RPMI7951 (cell line): ENCODE measurements at places on chromosomes 6 and 20.

DNA sequence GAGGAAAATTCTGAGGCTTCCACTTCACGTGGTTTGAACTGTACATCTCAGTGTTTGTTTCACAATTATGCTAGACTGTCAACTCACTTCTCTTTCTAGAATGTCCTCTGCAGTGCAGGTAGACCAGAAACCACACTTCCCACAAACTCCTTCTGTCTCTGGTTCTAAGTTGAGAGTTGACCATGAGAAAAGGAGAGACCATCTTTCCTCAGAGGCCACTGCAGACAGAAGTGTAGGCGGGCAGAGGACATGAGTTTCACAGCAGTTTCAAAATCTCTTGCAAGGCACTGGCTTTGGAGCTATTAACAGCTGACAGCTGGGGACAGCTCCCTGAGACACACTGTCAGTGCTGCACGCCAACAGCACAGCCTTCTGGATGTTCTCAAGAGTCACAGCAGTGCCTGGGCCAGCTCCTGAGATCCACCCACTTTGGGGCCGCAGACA is 55.4 kb upstream of the MOXD1 start:
- DNase-seq, result peak; percentile 25

DNA sequence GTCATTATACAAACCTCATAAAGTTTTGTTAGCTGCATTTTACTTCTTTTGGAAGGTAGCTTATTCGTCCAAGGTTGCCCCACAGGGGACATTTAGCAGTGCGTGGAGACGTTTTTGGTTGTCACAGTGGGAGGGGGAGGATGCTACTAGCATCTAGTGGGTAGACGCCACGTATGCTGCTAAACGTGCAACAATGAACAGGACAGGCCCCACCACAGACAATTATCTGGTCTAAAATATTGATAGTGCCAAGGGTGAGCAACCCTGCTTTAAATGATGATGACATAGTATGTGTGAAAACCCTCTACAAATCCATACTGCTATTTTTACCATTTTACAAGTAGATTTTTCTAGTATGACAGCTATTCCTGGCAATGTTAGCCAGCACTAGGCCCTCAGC is 13.9 kb upstream of the GCNT2 start:
- DNase-seq, result no peak

DNA sequence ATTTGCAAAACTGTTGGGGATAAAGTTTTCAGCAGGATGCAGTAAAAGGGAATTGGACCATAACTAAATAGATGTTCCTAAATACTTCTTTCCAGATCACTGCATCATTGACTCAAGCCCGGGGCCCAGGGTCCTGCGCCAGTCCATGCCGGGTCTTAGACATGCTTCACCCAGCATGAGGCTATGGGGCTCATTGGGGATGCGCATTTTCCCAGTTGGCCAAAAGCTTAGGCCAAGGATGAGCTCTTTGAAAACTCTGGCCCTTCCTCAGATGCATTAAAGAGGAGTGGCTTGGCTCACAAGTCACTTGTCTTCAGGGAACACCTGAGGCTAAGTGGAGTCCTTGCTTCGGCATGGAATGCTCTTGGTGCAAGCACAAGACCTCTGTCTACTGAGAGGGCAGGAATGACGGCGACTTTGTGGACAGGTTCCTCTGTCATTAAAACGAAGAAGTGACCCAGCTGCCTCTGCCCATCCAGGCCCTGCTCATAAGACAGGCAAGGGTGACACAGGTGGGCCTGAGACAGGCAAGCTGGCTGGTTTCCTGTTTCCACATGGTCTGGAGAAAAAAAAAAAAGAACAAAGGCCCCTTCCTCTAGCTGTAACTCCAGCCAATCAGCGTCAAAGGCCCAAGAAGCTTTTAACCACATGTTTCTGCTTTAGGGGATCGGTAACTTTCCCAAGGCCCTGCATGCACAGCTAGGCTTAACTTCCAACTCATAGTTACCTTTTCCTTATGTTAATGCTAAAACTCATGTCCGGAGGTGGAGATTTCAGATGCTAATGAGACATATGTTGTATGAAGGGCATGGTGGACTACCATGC is 81.4 kb upstream of the CDH4 start:
- no peak for DNase-seq

DNA sequence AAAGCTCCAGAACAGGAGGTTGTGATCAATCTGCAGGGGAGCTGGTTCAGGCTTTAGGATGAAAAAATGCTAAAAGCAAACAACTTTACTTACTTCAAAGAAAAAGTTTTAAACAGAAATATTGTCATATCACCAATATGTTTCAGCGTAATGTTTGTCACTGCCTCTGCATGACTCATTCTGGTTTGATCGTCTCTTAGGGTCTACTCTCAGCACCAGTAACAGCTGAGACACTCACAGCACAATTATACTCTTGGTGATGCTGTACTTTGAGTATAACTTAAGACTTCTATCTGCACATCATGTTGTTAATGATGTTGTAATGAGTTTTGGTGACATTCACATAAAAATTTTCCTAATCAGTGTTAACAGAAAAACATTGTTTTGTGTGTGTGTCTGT is 665.4 kb downstream of the EPM2A start:
- peak; percentile 29 for DNase-seq

- no peak for DNase-seq
Observed at GRCh38 chr6:5840734-5841390, 165.9 kb downstream of the NRN1 start.

- DNase-seq, result no peak
Observed at GRCh38 chr6:10687582-10687981, 6.8 kb downstream of the C6orf52 start.

DNA sequence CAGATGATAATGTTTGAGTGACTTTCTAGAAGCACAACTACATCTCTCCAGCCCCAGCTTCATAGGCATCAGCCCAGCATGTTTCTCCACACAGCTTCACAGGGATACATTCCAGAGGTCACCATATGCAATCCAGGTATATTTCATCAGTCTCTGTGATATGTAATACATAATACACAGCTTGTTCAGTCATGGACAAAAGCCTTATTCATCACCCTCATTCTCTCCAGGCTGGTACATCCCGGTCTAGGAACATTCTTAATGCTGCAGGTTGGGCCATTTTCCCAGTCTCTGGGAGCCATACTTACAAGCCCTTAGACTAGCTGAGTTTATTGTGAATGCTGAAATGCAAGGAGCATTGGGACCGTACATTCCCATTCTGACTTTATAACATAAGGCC is 169.4 kb downstream of the TMEM200A start:
- DNase-seq, result no peak

DNA sequence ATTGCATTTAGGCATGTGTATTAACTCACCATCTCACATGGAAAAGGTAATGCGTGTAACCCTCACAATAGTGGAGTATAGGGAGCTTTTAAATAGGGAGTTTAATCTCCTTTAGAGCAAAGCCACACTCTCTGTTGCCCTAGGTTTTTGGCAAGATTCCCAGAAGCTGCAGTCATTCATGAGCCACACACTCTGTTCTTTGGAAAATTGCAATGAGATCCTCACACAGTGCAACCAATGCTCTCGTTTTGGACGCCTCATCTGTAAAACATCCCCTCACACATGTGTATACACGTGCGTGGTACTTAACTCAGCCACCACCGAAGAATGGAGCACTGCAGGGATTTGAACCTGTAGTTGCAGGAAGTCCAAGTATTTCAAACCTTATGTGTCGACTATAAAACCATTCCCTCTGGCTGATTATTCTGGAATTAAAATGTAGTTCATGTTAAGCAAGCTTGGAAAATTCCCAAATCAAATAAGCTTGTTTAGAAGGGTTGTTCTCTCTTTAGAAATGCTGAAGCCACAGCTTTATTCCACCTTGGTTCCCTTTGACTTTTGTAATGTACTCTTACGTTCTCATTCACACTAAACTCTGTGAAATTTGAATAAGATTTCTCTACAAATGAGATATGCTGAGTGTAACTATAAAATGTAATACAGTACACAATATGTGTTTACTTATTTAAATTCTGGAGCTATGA is 489.8 kb upstream of the MANEA start:
- DNase-seq, result peak; percentile 15

DNA sequence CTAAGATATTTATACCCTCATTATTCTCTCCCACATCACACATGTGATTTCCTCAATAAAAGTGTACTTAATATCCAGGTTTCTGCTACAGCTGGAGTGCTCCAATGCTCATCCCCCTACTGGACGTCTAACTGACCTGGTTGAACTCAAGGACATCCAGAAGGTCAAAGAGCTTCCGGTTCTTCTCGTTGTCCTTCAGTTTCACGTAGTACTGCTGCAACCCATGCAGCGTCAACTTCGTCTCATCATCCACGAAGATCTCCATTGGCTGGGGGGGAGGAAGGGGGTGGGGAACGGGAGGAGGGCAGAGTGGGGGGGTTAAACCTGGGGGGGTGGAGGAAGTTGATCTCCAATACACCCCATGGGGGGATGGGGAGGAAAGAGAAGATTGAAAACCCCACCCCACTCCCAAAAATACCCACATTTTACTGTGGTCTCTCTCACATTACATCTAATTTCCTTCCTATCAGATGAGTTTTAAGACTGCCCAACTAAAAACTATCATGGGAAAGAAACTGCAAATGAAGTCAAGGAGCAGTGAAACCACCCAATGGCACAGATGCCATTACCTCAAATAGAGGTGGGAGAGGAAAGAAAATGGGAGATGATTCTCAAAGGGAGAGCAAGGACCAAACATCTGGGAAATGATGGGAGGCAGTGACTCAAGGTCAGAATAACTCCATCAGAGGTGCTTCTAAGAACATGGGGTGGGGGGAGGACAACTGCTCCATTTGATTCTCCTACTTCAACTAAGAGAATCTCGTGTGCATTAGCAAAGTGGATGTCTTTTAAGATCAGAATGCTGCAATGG is 4.1 kb downstream of the MCCD1 start:
- no peak for DNase-seq

GRCh38 chr6:151399679-151400078 is 8.3 kb upstream of the ZBTB2 start:
- no peak for DNase-seq

GRCh38 chr6:82015526-82015925 is 232.0 kb downstream of the IBTK start:
- no peak for DNase-seq

DNA sequence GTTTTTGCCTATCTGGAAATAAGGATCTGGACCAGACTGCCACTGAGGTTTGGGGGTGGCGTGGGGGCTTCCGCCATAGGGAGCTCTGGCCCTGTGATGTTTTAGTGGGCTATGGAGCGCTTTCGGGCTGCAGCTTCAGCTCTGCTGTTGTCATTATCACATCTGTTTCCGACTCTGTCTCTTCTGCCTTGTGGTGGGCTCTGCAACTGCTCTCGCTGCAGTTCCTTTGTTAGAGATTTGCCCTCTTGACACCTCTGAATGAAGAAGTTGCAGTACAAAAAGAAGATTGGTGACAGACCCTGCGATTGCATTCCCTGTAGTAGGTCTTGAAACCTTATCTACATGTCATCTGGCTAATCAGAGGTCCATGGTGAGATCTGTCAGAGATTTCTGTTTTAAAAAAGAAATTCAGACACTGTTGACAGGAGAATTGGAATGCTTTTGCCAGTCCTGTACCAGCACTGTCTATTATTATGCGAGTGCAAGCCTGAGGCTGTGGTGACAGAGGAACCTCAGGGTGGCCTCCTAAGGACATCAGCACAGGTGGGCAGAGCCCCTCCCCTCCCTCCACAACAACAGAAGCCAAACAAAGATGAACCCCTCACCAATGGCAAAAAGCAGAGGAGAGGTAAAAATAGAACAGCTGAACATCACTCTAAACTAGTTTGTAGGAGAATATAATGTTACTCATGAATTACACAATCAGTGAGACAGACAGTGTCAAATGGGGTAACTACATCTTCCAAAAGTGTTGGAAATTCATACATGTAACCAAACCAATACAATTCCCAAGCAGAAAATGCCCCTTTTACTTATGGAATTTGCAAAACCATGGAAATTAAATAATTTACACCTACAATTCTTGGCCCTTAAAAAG is 63.5 kb upstream of the DEFB112 start:
- no peak for DNase-seq

DNA sequence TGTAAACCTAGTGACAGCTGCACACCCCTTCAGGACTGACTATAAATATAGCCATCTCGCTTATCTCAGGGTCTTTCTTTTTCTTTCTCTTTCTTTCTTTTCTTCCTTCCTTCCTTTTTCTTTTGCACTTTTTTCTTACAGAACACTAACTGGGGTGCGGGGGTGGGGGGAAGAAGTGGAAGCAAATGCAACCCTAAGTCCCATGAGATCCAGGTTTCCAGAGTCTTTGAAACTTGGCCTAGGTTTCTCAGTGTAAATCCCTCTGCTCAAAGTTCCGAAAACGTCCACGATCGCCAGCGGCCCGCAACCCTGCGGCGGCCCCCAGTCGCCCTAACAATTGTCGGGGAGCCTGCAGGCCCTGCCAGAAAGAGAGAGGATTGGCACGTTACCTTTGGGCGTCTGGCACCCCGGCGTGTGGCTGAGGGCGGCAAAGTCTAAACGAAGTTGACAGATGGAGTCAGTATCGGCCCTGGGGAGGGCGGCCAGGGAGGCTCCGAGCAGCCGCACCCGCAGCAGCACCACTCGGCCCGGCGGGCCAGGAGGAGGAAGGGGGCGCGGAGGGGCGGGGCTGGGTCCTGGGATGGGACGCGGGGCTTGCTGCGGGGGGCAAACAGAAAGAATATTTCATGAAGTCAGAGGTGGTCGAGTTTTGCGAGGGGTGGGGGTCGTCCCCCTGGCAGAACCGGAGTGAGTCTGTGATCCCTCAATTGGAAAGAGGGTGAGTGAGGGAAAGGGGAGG is 577 bp upstream of the FOXF2 start:
- no peak for DNase-seq

- no peak for DNase-seq
Observed at GRCh38 chr6:88865275-88865674, 98.1 kb downstream of the RNGTT start.

GRCh38 chr6:4434655-4435054 is 299.3 kb upstream of the ECI2 start:
- no peak for DNase-seq

GRCh38 chr6:16654701-16655100 is 106.6 kb downstream of the ATXN1 start:
- DNase-seq, result no peak

DNA sequence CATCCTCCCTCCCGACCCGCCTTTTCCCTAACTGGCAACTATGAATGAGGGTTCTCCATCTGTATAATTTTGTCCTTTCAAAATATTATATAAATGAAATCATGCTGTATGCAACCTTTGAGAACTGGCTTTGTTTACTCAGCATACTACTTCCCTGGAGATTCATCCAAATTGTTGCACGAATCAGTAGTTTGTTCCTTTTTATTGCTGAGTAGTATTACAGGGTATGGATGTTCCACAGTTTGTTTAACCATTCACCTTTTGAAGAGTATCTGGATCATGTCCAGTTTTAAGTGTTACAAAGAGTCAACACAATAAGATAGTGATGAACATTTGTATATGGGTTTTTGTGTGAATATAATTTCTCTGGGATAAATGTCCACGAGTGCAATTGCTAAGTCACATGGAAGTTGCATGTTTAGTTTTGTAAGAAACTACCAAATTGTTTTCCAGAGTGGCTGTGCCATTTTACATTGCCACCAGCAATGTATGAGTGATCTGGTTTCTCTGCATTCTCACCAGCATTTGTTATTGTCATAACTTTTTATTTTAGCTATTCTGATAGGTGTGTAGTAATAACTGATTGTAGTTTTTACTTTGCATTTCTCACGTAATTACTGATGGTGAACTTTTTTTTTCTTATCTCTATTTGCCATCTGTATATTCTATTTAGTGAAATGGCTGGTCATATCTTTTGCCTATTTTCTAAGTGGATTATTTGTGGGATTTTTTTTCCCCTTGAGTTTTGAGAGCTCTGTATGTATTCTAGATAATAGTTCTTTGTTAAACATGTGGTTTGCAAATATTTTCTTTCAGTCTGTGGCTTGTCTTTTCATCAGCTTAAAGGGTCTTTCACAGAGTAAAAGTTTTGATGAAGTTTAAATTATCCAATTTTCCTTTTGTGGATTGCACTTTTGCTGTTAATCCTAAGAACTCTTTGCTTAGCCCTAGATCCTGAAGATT is 14.4 kb upstream of the RNF24 start:
- DNase-seq, result no peak
